ENCODE measurements at places on chromosomes 7 and 10.

- no peak for DNase-seq
These were observed 38.9 kb downstream of the DNAJB12 start for GRCh38 chr10:72315611-72316385.

GRCh38 chr10:103859161-103860086 lies 4.0 kb upstream of the SH3PXD2A start:
- DNase-seq, result no peak

DNA sequence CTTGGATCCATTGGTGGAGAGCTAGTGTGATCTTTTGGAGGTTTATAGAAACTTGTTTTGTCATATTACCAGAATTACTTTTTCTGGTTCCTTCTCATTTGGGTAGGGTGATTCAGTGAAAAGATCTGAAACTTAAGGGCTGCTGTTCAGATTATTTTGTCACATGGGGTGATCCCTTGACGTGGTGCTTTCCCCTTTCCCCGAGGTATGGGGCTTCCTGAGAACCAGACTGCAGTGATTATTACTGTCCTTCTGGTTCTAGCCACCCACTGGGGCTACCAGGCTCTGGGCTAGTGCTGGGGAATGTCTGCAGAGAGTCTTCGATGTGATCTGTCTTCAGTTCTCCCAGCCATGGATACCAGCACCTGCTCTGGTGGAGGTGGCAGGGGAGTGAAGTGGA lies 1030.0 kb downstream of the GRM8 start:
- DNase-seq, result no peak

GRCh38 chr10:71323407-71323806 lies 4.3 kb downstream of the SLC29A3 start:
- no peak for DNase-seq

DNA sequence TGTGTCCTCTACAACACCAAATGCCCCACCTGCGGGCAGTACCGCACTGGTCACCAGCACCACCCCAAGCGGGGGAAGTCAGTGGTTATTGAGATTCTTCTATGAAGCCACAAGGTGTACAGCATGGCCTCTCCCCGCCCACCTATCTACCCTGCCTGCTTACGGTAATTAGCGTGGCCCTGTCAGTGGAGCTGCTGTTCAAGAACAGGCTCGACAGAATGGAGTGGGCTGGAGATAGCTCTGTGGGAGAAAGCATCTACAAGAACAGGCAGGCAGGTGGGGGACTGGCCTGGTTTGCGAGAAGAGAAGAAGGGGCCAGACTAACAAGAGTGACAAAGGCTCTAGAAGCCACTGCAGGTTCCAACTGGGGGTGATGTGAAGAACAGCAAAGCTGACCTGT lies 108.3 kb downstream of the RNF216 start:
- no peak for DNase-seq

GRCh38 chr7:148543-148931 lies 43.8 kb upstream of the FAM20C start:
- DNase-seq, result no peak

DNA sequence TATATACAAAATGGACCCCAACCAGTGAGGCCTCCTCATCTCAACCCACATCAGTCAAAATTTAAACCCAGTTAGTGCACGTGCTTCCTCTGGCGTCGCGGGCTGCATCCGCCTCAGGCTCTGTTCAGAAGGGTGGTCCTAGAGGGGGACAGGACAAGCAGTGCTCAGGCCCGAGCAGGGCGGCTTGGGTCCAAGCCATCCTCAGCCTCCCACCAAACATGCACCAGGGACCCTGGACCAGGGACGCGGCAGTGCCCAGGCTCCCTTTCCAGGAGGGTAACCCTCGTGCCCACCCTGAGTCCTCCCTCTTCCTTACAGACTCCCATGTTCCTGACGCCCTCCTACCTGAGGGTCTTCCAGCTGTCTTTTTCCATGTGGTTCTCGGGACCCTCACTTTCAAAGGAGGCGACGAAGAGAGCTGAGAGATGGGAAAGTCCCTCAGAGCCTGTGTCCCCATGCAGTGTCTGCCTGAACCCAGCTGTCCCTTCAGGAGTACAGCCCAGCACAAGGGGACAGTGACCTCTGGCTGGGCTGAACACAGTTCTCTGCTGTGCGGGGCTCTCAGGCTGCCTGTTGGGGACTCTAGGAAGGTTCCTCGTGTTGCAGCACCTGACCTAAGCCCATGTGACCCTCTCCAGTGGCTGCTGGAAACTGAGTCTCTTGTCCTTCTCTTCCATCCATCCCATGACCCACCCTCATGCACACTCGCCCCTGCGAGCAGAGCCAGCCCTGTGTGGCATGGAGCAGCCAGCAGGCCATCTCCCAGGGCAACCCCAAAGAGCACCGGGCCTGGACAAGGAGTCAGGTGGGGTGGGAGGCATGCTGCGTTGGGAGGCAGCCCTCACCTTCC lies 58.1 kb downstream of the CSGALNACT2 start:
- DNase-seq, result peak; percentile 9

DNA sequence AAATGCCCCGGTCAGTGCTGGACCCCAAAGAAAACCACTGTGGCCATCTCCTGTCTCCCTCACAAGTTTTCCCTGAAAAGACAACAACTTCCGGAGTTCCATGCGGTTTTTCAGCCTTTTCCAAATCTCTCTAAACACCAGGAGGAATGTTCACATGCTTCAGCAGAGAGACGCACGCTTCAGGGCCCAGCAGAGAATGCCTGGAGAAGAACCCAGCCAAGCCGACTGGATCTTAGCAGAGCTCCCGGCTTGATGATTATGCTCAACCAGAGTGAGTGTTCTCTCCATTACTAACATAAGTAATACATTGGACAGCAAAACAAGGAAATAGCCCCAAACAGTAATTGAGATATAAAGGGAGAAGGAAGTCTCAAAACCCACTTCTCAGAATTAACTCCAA lies 17.9 kb downstream of the PRKCQ start:
- DNase-seq, result no peak

- DNase-seq, result peak; percentile 36
These were observed 13.2 kb downstream of the YKT6 start for GRCh38 chr7:44213877-44214388.

- DNase-seq, result no peak
These were observed 82.7 kb downstream of the SMURF1 start for GRCh38 chr7:99061001-99061776.

DNA sequence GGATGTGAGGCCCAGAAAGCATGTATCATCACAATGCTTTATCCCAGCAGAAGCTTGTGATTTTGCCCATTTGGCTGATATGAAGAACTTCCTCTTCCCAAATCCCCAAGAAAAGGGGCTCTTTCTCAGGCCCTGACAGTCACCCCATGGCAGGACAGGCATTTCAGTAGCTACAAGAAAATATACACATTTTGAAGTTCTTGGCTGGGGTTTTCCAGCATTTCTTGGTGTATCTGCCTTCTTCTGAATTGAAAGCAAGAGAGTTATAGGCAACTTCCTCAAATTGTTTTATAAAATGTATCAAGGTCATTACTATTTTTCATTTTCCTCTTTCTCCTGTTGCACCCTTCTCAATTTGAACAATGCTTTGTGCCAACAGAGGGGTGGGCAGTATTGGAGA lies 63.3 kb upstream of the PDLIM1 start:
- no peak for DNase-seq

GRCh38 chr10:92274071-92274470 lies 16.8 kb downstream of the CPEB3 start:
- no peak for DNase-seq

DNA sequence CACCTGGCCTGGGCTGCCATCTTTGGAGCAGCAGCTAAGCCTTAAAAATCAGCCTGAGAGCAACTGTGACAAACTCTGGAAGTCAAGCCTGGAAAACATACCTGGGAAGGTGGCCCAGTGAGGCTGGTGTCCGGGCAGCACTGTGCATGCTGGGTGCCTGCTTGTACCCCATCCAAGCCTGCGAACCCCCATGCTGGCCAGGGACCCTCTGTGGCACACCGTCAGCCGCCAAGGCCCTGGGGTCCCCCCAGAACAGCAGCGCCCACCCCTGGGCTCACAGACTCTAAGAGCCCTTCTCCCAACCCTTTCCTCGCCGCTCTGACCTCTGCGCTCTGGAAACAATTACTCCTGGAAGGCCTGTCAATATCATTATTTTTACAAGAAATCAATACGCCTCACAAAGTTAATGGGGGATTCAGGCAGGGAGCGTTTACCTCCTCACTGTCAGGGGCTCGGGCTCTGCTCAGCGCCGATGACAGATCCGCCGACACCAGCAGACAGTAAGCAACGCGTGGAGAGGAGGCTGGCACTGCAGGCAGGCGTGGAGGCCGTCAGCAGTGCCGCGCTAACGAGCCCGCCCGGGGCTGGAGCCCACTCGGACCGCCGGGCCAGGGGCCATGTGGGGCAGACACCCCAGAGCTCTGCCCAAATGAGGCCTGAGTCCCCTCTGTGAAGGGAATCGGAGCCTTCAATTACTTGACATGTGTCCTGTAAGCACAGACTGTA lies 54.4 kb downstream of the EBF3 start:
- no peak for DNase-seq

DNA sequence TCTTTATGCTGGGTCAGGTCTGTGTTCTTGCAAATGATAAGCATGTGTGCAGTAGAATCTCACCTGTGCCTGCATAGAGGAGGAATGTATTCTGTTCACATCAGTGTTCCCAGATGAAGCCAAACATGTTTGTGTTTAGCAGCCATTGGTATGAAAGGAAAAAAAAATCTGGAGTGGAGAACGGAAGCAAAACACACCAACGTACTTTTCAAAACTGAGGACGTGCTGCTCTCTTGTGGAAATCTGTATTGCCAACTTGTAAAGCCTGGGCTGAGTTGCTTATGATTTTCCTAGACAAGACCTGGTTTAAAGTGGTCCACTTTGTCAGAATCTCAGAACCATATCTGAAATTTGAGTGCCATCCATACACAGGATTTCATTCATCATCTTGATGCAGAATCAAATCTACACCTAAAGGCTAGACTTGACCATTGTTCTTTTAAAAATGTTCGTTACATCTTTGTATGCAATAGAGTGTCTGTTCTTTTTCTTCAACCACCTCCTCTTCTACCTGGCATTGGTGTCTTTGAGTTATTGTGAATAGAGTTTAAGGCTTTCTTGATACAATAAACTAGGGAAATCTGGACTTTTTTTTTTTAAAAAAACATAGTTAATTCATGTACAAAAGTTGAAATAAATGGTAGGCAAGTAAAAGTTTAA lies 367.7 kb downstream of the PHF14 start:
- DNase-seq, result no peak

DNA sequence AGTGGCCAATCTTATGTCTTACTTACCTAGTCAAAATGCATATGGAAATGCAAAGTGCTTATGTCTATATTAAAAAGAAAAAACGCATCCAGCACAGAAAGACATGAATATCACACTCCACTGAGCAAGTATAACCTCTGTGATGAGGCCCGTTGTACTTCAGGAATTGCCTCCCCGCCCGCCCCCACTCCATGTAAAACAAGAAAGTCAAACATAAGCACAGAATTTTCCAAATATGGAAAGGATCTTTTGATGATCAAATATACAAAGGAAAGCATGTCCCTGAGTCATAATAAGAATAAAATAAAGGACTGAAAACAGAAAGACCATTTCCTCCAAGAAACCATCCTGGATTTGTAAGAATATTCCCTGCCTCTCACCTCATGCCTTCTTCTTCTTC lies 229.1 kb downstream of the BAMBI start:
- no peak for DNase-seq

- DNase-seq, result no peak
These were observed 15.0 kb upstream of the ENO4 start for GRCh38 chr10:116833986-116834985.

DNA sequence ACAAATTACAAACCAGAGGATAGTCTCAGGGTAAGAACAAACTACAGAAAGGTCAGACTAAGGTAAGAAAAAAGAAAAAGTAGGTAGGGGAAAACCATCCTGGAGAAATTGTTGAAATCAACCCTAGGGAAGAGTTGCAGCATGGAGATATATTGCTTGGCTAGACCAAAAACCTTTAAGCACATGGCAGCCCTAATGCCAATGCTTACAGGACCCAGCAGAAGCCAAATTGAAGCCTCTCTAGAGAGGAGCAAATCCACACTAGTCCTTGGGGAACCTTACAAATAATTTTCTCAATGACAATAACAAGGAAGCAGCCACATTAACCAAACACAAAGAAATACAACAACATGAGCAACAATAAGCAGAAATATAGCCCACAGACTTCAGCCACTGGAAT lies 81.9 kb downstream of the CNOT4 start:
- no peak for DNase-seq
